ENCODE measurements at places on chromosomes 5 and 9. TPM values are rescaled to one million over a fixed set of nuclear protein-coding genes. Genes with fewer than 3 reads are reported as not detected.

GRCh38 chr9:24487250-24487861 lies 58.3 kb downstream of the IZUMO3 start:
- no peak overlapping the region for H3K4me3 ChIP-seq
- H3K36me3 ChIP-seq: no peaks in the 10 kb centered on the region
- peaks cover 3% of the 10 kb centered on the region for H3K4me1 ChIP-seq

DNA sequence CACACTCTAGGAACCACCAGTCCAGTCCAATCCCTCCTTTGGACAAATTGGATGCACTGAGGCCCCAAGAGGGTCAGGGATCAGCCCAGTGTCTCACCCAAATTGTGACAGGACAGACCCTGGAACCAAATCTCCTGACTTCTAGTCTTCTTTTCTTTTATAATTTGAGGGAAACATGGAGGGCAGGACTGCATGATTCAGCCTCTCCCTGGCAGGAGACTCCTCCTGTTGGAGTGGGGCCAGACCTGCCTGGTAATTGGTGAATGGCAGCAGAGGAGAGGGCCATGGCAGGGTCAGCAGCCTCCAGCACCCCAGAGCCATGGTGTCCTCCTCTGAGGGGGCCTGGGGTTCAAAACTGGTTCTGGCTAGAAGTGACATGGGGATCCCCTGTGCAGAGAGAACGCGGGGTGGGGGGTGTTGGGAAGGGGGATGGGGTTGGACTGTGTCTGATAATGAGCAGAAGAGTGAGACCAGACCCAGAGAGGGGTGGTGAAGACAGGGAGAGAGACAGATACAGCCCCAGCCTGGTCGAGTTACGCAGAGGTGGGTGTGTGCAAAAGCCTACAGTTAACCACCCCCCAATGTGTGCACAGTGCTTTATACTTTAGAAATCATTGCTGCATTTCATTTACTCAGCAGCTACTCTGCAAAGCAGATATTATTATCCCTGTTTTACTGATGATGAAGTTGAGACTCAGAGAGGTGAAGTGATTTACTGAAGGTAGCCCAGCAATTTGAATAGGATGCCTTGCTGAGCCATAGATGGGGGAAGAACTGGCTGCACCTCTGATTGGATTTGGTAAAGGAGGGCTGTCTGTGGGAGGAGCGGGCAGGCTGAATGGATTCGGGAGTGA lies 3.8 kb upstream of the SYNPO start:
- no peak for DNase-seq
- H3K27me3 ChIP-seq: peaks cover 2% of the 10 kb centered on the region
- H3K4me3 ChIP-seq: no peak overlapping the region
- peaks cover 30% of the 10 kb centered on the region for H3K4me1 ChIP-seq

DNA sequence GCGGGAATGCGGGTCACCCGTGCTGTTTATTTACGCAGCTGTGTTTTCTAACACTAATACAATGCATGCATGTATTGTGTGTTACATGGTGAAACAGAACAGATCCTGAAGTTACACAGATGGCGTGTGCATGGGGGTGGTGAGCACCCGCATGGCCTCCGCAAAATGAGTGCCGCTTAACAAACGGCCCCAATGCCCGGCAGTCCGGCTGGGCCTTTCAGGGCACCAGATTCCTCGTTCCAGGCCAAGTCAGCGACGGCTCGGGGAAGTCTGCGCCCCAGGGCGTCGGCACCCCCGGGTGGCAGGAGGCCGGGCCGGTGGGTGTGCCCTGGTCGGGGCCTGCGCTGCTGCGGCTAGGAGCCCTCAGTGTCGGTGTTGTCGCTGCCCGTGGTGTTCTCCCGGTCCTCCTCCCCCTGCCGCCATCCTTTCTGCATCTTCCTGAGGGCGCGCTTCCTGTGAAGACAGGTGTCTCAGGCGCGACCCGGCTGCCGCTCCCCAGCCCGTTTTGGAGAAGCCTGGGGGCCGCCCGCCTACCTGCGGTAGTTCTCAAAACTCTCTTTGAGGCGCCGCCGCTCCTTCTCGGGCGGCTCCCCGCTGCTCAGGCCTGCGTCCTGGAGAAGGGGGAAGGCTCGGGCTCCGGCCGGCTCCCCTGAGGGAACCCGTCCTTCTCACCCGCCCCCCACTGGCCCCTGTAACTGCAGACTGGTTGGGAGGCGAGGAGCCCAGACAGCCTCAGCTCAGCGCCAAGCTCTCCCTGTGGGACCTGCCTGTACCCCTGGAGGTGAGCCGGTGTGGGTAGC lies 605 bp upstream of the DNLZ start:
- no peak overlapping the region for H3K27ac ChIP-seq
- H3K36me3 ChIP-seq: no peaks in the 10 kb centered on the region
- H3K4me1 ChIP-seq: no peaks in the 10 kb centered on the region
- no peaks in the 10 kb centered on the region for H3K27me3 ChIP-seq
- no peak for DNase-seq
- peak overlapping the region; percentile 42 for H3K4me3 ChIP-seq

DENND1A gene
- total RNA-seq: 22.4 TPM

GABRA1 gene
- not detected for total RNA-seq

FAM81B gene
- not detected for total RNA-seq

DNA sequence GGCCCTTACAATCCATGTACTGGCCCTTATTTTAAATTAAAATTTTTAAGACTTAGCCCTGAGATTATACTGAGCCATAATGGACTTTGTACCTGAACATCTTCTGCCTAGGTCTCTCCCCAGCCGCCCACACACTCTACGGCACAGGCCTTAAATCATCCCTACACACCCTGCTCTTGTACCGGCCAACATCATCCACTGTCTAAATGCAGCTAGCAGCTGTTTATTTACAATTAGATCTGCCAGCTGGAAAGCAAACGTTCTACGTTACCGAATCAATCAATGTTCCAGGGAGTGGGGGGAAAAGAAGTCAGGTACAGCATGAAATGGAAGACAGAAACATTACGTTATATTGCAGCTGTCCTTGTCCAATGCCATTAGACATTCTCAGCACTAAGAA lies 88.4 kb upstream of the GRAMD2B start:
- no peak for DNase-seq
- H3K4me3 ChIP-seq: no peak overlapping the region
- no peaks in the 10 kb centered on the region for H3K27me3 ChIP-seq
- H3K4me1 ChIP-seq: peaks cover 44% of the 10 kb centered on the region
- no peak overlapping the region for H3K27ac ChIP-seq

GRCh38 chr5:1771149-1772065 lies 28.2 kb downstream of the MRPL36 start:
- H3K27me3 ChIP-seq: peaks cover 22% of the 10 kb centered on the region
- H3K27ac ChIP-seq: no peak overlapping the region
- no peak overlapping the region for H3K4me3 ChIP-seq
- no peaks in the 10 kb centered on the region for H3K36me3 ChIP-seq

DNA sequence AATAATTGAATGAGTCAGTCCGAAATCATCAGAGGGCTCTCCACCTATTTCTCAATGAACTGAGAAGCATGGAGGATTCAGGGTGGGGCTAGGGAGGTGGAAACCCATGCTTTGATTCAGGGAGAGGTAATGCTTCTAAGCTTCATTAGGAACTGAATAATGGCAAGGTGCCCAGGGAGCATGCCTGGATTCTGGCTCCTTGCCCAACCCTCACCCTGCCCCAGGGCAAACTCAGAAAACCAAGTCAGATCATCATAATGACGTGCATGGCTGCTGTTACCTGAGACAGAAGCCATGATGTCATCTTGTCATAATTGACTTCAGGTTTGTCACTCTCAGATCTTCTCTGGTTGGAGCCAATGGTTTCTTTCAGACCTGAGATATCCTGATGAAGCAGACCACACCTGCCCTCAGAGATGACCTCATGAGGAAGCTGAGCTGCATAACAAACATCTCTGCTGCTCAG lies 199.6 kb downstream of the SYK start:
- H3K36me3 ChIP-seq: no peaks in the 10 kb centered on the region
- peaks cover 2% of the 10 kb centered on the region for H3K4me1 ChIP-seq
- no peak overlapping the region for H3K27ac ChIP-seq
- no peak overlapping the region for H3K4me3 ChIP-seq

DNA sequence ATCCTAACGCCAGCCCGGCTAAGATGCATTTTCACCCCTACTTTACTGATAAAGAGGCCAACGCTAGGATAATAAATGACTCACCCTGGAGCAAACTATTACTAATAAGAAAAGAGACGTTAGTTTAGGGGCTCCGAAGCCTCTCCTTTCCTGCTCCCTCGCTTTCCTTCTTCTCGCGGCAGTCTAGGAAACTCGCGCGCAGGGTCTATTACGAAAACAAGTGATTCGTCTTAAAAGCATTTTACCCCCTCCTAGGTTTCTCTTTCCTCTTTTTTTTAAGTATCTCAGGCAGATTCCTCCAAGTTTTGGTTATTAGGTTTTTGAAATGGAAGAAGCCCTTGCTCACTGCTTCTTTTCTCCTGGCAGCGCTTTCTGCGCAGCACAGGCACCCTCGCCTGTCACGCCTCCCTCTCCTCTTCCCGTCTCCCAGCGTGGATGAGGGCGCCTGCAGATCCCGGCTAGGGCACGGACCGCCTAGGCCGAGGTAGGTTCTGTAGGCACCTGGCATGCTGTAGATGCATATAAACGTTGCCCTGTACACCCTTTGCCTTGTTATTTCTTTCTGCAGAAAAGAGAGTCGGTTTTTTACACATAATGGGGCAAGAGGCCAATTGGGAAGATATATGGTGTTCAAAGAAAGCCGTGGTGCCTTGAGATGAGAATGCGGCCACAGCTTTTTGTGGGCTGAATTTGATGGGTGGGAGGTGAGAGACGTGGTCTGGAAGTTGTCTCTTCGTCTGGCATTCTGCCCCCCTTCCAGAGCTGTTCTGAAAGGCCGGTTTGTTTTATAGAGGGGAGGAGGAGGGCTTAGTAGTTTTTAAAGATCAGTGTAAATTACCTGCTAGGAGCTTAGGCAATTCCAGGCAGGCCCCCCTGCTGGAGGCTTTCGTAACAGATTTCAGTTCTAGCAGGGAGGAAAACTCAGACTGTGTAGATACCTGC lies 983 bp downstream of the GCNT1 start:
- peak overlapping the region; percentile 91 for H3K27ac ChIP-seq
- H3K4me1 ChIP-seq: peaks cover 37% of the 10 kb centered on the region

ZDHHC11 gene
- 47.6 TPM for total RNA-seq

DNA sequence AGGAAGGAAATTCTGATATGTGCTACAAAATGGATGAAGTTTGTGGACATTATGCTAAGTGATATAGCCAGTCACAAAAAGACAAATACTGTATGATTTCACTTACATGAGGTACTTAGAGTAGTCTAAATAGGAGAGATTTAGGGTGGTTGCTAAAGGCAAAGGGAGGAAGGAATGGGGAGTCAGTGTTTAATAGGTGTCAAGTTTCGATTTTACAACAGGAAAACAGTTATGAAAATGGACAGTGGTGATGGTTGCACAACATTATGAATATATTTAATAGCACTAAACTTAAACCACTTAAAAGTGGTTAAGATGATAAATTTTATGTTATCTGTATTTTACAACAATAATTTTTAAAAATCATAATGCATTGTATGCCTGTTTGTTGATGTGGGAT lies 40.4 kb upstream of the ECM2 start:
- no peak overlapping the region for H3K4me3 ChIP-seq
- no peaks in the 10 kb centered on the region for H3K4me1 ChIP-seq
- no peak overlapping the region for H3K27ac ChIP-seq

- H3K27me3 ChIP-seq: no peaks in the 10 kb centered on the region
- H3K4me1 ChIP-seq: no peaks in the 10 kb centered on the region
- DNase-seq: no peak
- H3K4me3 ChIP-seq: no peak overlapping the region
- H3K27ac ChIP-seq: no peak overlapping the region
- peaks cover 12% of the 10 kb centered on the region for H3K36me3 ChIP-seq
Measured at GRCh38 chr9:124884376-124884775, 22.4 kb downstream of the ARPC5L start.

NUP214 gene
- total RNA-seq: 62.2 TPM

COL15A1 gene
- not detected for total RNA-seq

GRCh38 chr5:177596775-177597238 lies 3.1 kb upstream of the B4GALT7 start:
- H3K4me3 ChIP-seq: no peak overlapping the region
- no peak overlapping the region for H3K27ac ChIP-seq
- peaks cover 12% of the 10 kb centered on the region for H3K36me3 ChIP-seq
- no peaks in the 10 kb centered on the region for H3K27me3 ChIP-seq

- no peak overlapping the region for H3K27ac ChIP-seq
- H3K4me3 ChIP-seq: no peak overlapping the region
- no peaks in the 10 kb centered on the region for H3K27me3 ChIP-seq
- DNase-seq: peak; percentile 22
- H3K36me3 ChIP-seq: no peaks in the 10 kb centered on the region
Measured at GRCh38 chr5:10701567-10702039, 59.4 kb downstream of the DAP start.

GRCh38 chr5:14146725-14147124 lies 3.6 kb downstream of the TRIO start:
- peaks cover 62% of the 10 kb centered on the region for H3K4me1 ChIP-seq
- no peaks in the 10 kb centered on the region for H3K36me3 ChIP-seq
- no peak for DNase-seq

DNA sequence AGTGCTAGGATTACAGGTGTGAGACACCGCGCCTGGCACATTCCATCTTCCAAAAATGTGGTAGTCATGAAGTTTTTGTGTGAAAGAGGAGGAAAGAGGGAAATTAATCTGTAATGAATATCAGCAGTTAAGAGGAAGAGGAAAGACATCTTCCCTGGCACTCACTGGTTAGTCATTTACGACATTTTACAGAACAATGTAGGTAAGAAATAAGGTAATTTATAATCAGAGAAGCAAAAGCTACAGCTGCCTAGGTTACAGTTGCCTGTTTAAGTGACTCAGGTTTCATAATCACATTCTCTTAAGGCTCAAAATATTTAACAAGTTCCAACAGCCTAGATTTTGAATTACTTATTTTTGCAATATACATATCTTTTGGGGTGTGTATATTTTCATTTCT lies 26.9 kb downstream of the CNOT6 start:
- H3K36me3 ChIP-seq: peaks cover 2% of the 10 kb centered on the region
- peaks cover 24% of the 10 kb centered on the region for H3K4me1 ChIP-seq

GRCh38 chr5:179198825-179199224 lies 138.7 kb downstream of the ZNF354C start:
- H3K4me1 ChIP-seq: no peaks in the 10 kb centered on the region
- H3K27me3 ChIP-seq: no peaks in the 10 kb centered on the region
- H3K4me3 ChIP-seq: no peak overlapping the region
- H3K27ac ChIP-seq: no peak overlapping the region
- no peaks in the 10 kb centered on the region for H3K36me3 ChIP-seq
- no peak for DNase-seq

SLC6A7 gene
- total RNA-seq: not detected

GFI1B gene
- not detected for total RNA-seq

DNA sequence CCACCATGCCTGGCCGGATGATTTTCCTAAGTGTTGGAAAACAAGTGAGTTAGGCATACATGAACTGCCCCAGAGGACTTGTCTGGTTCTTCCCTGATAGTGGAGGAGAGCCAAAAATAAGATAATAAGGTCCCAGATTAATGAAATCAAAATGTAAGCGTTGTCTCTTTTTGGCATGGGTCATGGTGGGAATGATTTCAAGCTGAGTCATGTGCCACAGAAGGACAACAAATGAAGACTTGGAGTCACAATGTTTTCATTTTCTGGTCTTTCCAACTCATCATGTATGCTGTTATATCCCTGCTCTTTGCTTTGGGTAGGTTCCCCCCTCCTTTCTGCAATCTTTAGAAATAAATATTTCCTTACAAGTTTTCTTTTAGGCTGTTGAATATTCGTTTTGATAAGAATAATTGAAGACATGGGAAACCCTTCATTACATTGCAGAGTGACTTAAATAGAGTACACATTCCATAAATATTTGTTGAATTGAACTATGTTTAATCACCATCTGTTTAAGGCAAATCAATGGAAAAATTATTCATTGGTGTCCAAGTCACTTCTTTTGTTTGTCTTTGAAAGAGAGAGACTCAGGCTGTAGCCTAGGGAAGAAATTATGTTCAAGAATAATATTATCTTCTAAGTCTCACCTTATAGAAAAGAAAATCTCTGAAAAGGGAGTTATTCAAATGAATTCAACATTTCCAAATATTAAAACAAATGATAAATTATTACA lies 196.3 kb downstream of the CSNK1G3 start:
- DNase-seq: no peak
- H3K4me1 ChIP-seq: peaks cover 2% of the 10 kb centered on the region
- no peak overlapping the region for H3K4me3 ChIP-seq

Measured in progenitor cell of endocrine pancreas (in vitro differentiated cells).